CD4-positive, alpha-beta memory T cell (primary cell): ENCODE measurements at places on chromosomes 5 and 9. TPM values are rescaled to one million over a fixed set of nuclear protein-coding genes. Genes with fewer than 3 reads are reported as not detected.
A peak's percentile ranks its signal among the peaks of the same experiment; 100 is the strongest.

Gene SLC36A2
- not detected for polyA plus RNA-seq

Gene MRPL36
- 74.6 TPM for polyA plus RNA-seq

Gene PRR16
- not detected for polyA plus RNA-seq

DNA sequence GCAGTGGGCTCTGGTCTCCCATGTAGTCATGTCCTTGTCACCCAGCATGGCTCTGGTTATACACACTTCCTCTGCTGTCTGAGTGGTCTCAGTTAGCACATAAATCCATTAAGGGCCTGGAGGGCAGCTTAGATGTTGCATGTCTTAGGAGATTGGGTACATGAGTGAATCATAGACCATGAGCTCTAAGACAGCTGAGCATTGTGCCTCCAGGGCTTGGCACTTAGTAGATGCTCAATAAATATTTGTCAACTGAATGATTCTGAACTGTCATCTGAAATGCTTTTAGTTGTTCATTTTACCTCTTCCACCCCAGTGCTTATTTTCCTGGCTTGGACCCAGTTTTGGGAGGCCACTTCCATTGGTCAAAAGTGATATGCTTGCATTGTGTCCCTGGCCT is 135.6 kb downstream of the BOD1 start:
- no peaks in the 10 kb centered on the region for H3K36me3 ChIP-seq
- no peak overlapping the region for H3K27ac ChIP-seq
- H3K27me3 ChIP-seq: no peaks in the 10 kb centered on the region

DNA sequence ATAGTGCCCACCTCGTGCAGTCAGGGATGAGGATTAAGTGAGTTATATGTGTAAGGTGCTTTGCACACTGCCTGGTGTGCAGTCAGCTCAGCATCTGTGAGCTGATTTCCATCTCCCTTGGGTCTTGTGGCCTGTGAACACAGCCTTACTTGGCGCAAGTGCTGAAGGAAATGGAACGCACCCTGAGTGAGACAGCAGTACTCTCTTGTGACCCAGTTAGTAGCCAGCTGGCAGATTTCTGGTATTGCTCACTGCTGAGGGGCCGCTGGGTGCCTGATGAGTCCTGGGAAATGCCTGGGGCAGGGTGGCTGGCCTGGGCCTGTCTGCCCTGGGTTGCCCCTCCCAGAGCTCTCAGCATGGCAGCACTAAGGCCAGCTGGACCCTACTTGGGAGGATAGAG is 90.9 kb upstream of the BOD1 start:
- H3K36me3 ChIP-seq: no peaks in the 10 kb centered on the region
- H3K4me1 ChIP-seq: no peaks in the 10 kb centered on the region
- H3K27me3 ChIP-seq: no peaks in the 10 kb centered on the region

DNA sequence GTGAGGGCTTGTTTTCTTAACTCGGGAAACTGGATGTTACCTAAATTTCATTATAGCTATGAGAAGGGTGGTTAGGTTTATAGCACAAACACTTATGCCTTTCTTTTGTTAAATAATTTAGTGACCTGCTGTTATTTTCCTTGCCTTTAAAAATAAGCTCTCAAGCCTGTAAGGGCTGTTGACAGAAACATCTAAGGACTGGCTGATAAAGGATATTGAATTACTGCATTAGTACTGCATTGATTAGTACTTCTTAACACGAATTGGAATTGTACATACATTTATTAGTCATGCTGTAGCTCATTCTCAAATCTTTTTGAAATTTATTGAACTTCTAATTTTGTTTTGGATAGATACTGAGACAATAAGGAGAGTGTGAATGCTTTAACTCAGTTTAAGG is 85.1 kb upstream of the DHFR start:
- DNase-seq: no peak
- H3K27me3 ChIP-seq: no peaks in the 10 kb centered on the region
- no peaks in the 10 kb centered on the region for H3K36me3 ChIP-seq

DNA sequence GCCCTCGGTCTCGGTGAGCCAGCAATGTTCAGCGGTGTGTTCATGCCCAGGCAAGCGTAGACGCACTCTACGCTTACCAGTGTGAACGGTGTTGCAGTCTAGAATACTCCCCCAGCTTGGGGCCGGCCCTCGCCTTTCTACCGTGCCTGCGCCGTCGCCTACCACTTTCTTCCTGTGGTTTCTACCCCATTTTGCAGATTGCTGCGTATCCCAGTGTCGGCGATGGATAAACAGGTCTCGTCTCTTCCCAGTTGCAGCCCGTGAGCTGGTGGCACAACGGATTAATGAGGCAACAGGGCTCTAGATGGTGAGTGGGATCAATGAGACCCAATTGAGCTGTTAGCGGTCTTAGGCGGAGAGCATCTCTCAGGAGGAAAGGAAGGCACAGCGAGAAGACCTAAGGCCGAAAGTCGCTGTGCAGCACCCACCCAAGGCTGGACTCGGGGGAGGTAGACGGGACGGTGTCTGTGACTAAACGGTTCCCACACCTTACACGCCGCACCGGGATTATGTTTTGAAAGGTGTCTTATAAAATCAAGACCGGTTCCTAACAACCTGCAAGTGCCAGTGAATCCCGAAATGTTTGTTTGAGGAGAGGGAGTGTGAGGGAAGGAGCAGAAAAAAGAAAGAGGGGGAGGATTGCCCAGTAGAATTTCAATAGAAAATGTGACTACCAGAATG is 5.8 kb downstream of the OTP start:
- H3K36me3 ChIP-seq: no peaks in the 10 kb centered on the region
- H3K27ac ChIP-seq: no peak overlapping the region
- H3K27me3 ChIP-seq: peaks cover 82% of the 10 kb centered on the region
- H3K4me1 ChIP-seq: peaks cover 21% of the 10 kb centered on the region
- DNase-seq: no peak

DNA sequence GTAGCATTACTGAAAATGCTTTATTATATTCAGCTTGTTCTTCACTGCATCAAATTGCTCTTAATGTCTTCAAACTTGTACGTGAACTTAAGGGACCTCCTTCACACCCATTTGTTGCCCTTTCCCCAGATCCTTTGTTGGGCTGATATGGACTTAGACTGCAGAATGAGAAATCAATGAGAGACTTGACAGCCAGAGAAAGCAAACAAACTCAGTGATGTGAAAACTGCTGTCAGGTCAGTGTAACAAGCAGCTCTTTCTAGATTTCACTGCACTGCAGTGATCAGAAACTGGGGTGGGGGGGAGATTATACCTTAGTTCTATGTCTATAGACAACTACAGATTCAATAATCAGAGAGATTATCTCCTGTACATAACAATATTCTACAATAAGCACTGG is 491.0 kb upstream of the DAP start:
- no peak overlapping the region for H3K27ac ChIP-seq
- no peaks in the 10 kb centered on the region for H3K36me3 ChIP-seq
- H3K4me1 ChIP-seq: no peaks in the 10 kb centered on the region

GRCh38 chr9:19464061-19464763 is 55.4 kb downstream of the ACER2 start:
- no peak for DNase-seq
- H3K4me1 ChIP-seq: peaks cover 9% of the 10 kb centered on the region
- no peaks in the 10 kb centered on the region for H3K36me3 ChIP-seq
- H3K4me3 ChIP-seq: no peak overlapping the region
- no peak overlapping the region for H3K27ac ChIP-seq

DNA sequence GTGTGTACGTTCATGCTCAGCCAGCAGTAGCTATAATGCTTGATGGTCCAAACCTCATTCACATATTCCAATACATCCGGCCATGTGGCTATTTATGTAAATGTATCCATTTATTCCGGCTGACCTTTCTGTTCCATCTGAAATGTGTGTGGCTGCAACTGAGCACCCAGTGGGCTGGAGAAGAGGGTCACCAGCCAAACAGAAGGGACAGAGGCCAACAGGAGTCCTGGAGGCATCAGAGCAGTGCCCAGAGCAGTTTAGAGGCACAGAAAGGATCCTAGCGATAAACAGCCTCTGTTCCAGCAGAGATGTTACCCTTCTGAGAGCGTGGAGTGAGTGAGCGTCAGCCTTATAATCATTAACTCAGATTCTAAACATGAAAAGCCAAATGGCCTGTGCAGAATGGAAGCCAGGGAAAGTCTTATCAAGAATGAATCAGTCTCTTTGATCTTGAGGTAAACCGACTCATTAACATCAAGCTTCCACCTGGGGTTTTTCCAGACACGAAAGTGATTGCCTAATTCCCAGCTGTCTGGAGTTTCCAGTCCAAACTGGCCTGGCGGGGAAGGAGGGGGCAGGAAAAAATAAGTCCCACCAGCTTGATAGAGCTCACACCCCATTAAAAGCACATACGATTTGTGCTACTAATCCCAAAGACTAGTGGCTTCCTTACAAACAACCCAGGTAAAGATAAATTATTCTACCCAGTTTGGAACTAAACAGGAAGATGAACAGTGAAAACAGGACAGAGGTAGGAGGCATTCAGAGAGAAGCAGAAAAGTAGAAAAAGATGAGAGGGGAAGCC is 55.7 kb downstream of the SUSD1 start:
- H3K4me3 ChIP-seq: no peak overlapping the region
- DNase-seq: no peak
- no peaks in the 10 kb centered on the region for H3K27me3 ChIP-seq
- no peaks in the 10 kb centered on the region for H3K36me3 ChIP-seq
- no peak overlapping the region for H3K27ac ChIP-seq

GRCh38 chr5:173775261-173776197 is 112.6 kb upstream of the CPEB4 start:
- H3K4me3 ChIP-seq: no peak overlapping the region
- no peak overlapping the region for H3K27ac ChIP-seq
- no peaks in the 10 kb centered on the region for H3K4me1 ChIP-seq
- no peaks in the 10 kb centered on the region for H3K27me3 ChIP-seq
- DNase-seq: no peak

DNA sequence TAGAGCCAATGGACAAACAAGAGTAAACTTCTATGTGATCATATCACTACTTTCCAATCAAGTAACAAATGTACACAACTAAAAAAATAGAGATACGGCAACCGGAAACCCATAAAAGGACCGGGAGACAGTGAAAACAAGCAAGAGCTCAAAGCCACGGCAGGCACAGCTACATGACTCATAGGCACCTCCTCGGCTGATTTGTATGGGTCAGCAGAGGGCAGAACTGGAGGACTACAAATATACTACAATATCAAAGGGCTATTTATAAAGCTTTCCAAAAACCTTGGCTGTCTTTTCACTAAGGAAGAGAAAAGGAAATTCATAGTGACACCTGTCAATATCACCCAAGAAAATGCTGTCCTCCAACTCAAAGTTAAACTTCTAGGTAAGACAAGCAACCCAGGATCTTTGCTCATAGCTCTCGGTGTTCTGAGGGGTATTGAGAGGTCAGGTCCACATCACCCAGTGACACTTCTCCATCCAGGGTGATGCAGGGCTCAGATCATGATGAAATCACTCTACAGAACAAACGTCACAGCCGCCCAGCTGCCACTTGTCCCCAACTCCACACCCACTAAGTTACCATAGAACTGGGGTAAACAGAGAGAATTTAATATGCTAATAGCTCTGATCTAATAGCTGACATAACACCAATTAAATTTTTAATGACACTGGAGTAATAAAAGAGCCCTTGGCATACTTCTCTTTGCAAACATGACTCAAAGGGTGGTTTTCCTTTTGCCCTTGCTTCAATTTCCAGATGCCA is 41.3 kb downstream of the PFDN1 start:
- no peak overlapping the region for H3K4me3 ChIP-seq
- peak; percentile 51 for DNase-seq
- no peaks in the 10 kb centered on the region for H3K27me3 ChIP-seq
- no peaks in the 10 kb centered on the region for H3K36me3 ChIP-seq
